ENCODE measurements at places on chromosomes 5 and 9.

DNA sequence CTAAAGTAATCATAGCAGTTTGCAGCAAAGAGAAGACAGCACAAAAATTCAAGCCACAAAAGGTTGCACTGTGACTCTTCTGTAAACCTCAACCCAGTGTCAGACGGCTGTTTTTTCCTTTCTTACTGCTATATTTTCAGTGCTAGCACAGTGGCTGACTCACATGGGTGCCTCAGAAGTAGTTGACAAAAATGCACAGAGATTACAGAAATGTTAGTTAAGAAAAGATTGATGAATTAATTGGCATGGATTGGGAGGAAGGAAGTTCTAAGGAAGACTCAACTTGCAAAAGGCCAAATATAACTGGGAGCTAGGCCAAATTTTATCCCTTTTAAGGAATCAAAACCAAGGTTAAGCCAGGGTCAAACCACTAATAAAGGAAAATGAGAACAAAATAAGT is 43.7 kb upstream of the ITGA1 start:
- DNase-seq: no peak

- DNase-seq: no peak
Observed at GRCh38 chr9:87696641-87697040, 29.3 kb upstream of the CTSL start.

DNA sequence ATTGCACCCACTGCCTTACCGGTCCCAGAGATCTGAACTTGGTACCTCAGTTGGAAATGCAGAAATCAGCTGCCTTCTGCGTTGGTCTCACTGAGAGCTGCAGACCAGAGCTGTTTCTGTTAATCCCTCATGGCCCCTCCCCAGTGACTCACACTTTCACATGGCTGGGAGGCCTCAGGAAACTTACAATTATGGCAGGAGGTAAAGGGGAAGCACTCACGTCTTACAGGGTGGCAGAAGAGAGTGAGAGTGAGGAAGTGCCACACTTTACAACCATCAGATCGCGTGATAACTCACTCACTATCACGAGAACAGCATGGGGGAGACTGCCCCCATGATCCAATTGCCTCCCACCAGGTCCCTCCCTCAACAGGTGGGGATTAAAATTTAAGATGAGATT is 648.5 kb downstream of the MTRR start:
- DNase-seq: no peak

GRCh38 chr9:136154943-136155342 is 36.3 kb upstream of the TMEM250 start:
- no peak for DNase-seq
